Stomach (tissue), 19 donors: ENCODE measurements at places on chromosomes 13 and 19.
A peak's percentile ranks its signal among the peaks of the same experiment; 100 is the strongest.

GRCh38 chr13:43133792-43134191 is 110.4 kb downstream of the DNAJC15 start:
- DNase-seq = no peak
- peaks cover 4% of the 10 kb centered on the region for H3K27me3 ChIP-seq
- no peaks in the 10 kb centered on the region for H3K36me3 ChIP-seq
- no peaks in the 10 kb centered on the region for H3K4me1 ChIP-seq

- no peaks in the 10 kb centered on the region for H3K36me3 ChIP-seq
- no peak for DNase-seq
- H3K4me1 ChIP-seq = peaks cover 5% of the 10 kb centered on the region
- H3K27me3 ChIP-seq = peaks cover 8% of the 10 kb centered on the region
- H3K27ac ChIP-seq = no peak overlapping the region
Observed at GRCh38 chr13:25177012-25177411, 4.9 kb upstream of the AMER2 start.

DNA sequence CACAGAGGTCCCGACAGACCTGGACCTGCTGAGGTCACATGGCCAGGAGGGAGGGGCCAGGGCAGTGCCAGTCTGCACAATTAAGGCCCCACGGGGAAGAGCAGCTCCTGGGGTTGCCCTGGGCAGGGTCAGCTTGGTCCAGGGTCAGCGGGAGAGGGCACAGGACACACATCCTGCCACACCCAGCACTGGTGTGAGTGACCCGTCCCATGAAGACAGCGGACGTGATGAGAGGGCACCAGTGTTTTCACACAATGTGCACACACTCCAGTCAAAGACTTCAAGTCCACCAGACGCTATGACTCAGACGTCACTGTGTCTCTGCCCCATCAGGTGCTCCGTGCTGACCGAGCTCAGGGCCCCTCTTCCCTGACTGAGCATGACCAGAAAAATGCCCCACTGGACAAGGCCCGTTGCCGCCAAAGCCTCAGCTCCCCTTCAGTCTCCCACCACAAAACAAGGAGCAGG is 4.2 kb downstream of the TMEM259 start:
- no peak overlapping the region for H3K4me3 ChIP-seq
- DNase-seq = no peak
- peaks cover 49% of the 10 kb centered on the region for H3K4me1 ChIP-seq
- no peaks in the 10 kb centered on the region for H3K27me3 ChIP-seq

DNA sequence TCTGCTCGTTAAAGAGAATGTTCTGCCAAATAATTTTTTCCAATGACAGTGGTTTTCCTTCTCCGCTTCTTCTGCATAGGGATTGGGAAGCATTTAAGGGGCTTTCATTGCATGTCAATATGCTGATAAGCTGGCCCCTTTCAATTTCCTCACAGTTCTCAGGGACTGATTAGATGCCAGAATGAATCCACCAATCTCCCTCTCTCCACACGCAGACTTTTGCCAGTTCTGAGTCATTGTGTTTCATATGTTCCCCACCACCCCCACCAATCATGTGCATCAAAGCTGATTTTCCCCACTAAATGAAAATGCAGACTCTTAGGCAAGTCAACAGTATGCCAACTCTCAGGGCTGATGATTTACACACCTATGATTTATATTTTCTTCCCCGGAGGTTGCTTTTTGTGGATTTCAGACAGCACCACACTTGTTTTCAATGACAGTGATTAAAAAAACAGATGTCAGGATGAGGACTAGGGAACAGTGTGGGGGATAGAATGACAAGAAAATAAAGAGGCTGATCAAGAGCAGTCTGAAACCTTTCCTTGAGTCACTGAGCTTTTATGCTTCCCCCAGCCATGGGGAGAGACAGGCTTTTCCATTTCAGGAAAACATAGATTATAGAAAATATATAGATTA is 47.9 kb upstream of the C13orf42 start:
- H3K27ac ChIP-seq = no peak overlapping the region
- H3K4me3 ChIP-seq = no peak overlapping the region
- no peaks in the 10 kb centered on the region for H3K27me3 ChIP-seq
- DNase-seq = no peak

DNA sequence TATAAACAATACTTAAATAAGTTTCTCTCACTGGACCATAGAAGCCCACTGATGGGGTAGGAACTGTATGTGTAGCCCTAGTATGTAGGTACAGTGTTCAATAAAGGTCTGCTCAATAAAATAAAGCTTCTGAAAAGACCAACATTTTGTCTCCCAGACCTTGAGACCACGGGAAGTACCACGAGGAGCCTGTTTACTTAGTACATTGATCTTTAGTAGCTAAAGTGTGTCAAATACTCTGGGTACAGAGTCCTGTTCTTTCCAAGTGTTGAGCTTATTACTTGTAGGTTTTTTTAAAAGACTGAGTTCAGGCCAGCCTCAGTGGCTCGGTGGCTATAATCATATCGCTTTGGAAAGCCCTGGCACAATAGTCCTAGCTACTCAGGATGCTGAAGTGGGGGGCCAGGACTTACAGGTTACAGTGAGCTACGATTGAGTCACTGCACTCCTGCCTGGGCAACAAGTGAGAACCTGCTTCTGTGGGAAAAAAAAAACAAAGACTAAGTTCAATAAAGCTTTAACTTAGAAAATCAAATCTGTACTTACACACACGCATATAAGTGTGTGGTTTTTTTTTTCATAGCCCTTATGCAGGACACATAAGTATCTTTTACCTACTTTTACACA is 3.4 kb downstream of the MTRF1 start:
- no peak for DNase-seq
- no peaks in the 10 kb centered on the region for H3K27me3 ChIP-seq
- peaks cover 46% of the 10 kb centered on the region for H3K36me3 ChIP-seq
- no peaks in the 10 kb centered on the region for H3K4me1 ChIP-seq

DNA sequence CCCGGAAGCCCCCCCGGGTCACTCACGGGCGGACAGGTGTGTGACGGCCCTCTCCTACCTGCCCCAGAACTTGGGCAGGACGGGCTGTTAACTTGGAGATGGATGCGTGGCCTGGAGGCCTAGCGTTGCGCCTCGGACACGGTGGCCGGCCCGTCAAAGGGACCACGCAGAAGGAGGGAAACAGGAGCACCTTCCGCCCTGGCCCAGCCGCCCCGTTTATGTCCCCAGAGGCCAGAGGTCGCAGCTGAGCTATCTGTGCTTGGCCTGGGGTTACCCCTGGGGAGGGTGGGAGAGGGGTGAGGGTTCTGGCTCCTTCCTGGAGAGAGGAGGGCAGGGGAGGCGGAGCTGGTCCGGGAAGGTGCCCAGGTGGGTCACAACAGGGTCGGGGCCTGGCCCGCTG is 35.6 kb downstream of the GADD45B start:
- no peak overlapping the region for H3K4me3 ChIP-seq
- no peaks in the 10 kb centered on the region for H3K27me3 ChIP-seq
- H3K36me3 ChIP-seq = no peaks in the 10 kb centered on the region
- no peak overlapping the region for H3K27ac ChIP-seq
- DNase-seq = no peak

DNA sequence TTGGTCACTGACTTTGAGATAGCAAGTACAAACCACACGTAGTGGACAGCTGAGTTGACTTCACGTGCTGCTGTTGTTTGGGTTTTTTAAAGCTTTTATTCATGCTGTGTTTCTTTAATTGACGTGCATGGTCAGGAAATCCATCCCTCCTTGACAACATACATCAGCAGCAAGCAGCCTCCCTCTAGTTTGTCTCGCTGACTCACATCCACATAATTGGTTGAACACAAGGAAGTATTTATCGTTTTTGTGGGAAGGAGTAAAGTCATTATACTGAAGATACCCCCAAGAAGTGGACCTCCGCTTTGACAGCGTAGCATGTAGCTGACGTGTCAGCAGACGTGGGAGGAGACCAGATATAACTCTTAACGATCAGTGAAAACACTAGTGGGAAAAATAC is 355.8 kb downstream of the MYO16 start:
- H3K36me3 ChIP-seq = no peaks in the 10 kb centered on the region
- H3K27ac ChIP-seq = no peak overlapping the region
- H3K4me3 ChIP-seq = no peak overlapping the region
- no peaks in the 10 kb centered on the region for H3K4me1 ChIP-seq
- H3K27me3 ChIP-seq = no peaks in the 10 kb centered on the region
- no peak for DNase-seq

DNA sequence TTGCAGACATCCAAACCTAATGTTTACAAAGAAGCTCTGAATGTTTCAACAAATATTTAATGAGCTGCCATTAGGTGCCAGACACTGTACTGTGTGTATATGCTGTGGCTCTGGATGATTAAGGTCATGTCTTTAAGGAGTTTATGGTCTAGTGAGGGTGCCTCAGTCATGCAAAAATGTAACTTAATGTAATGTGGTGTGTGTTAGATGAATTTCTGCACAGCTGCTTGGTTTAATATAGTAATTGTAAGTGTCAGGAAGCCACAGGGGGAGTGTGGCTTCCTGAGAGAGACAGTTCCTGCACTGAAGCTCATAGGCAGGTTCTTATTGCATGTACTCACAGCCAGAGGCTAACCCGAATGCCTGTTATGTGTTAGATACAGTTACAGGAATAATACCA is 43.3 kb downstream of the SPATA13 start:
- no peaks in the 10 kb centered on the region for H3K27me3 ChIP-seq
- no peaks in the 10 kb centered on the region for H3K36me3 ChIP-seq
- H3K27ac ChIP-seq = no peak overlapping the region
- no peak for DNase-seq

DNA sequence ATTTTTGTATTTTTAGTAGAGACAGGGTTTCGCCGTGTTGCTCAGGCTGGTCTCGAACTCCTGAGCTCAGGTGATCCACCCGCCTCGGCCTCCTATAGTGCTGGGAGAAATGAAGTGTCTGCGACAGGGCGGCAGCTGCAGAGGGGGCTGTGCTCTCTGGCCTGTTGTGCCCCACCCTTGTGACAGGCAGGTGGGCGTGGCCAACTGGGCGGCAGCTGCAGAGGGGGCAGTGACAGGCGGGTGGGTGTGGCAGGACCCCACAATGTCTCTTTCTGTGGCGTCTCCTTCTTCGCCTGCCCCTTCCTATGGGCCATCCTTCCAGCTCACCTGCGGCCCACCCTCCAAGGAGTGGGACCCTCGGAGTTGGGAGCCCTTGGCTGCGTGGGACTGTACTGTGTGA is 11.8 kb downstream of the STK11 start:
- H3K36me3 ChIP-seq = peaks cover 38% of the 10 kb centered on the region
- H3K4me1 ChIP-seq = peaks cover 77% of the 10 kb centered on the region
- DNase-seq = no peak
- H3K27ac ChIP-seq = no peak overlapping the region
- no peaks in the 10 kb centered on the region for H3K27me3 ChIP-seq

DNA sequence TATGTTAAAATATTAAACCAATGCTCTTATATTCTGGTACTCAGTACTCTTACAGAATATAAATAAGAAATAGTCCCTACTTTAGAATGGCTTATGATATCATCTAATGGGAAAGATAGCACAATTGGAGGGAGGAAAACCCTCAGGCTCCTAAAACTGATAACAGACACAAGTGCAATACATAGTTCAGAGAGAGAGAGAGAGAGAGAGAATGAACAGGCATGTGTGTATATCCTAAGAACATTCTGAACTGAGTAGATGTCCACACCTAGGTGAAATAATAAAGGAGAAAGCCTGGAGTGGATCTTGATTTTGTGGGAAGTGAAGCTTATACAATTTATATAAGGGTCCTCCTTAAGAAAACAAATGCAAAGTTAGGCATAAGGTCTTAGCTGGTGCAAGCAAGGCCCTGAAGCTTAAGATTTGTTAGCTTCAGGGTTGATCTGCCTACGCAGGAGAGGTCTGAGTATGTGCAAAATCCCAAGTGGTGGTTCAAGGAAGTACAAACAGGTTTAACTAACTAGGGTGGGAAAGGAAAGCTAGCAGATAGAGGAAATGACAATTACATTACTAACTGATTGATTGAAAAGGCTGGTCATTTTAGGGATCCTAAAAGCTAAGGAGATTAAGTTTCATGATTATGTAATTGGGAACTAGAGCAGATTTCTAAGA is 53.3 kb downstream of the SOX21 start:
- no peak overlapping the region for H3K27ac ChIP-seq
- no peaks in the 10 kb centered on the region for H3K27me3 ChIP-seq
- H3K36me3 ChIP-seq = no peaks in the 10 kb centered on the region

GRCh38 chr13:45120967-45121831 is 889 bp downstream of the GTF2F2 start:
- peak overlapping the region; percentile 81 for H3K27ac ChIP-seq
- DNase-seq = peak; percentile 18
- no peaks in the 10 kb centered on the region for H3K27me3 ChIP-seq

DNA sequence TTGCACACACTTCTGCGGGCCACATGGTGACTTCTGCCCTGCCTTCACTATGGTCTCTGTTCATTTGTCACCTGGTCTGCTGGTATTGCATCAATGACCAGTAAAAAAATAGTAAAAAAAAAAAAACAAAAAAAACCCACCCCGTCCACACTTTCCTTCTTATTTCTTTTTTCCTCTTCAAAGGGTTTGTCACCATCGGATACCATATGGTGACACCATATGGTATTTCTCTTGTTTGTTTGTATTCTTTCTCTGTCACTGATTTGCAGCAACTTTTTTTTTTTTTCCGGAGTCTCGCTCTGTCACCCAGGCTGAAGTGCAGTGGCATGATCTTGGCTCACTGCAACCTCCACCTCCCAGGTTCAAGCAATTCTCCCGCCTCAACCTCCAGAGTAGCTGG is 26.2 kb upstream of the OR7C2 start:
- no peaks in the 10 kb centered on the region for H3K36me3 ChIP-seq
- no peaks in the 10 kb centered on the region for H3K27me3 ChIP-seq
- no peak overlapping the region for H3K27ac ChIP-seq
- DNase-seq = no peak

GRCh38 chr19:15340086-15340485 is 7.7 kb upstream of the BRD4 start:
- no peak overlapping the region for H3K27ac ChIP-seq
- no peaks in the 10 kb centered on the region for H3K27me3 ChIP-seq
- no peaks in the 10 kb centered on the region for H3K4me1 ChIP-seq
- H3K36me3 ChIP-seq = peaks cover 10% of the 10 kb centered on the region
- H3K4me3 ChIP-seq = no peak overlapping the region

- H3K36me3 ChIP-seq = no peaks in the 10 kb centered on the region
- H3K4me1 ChIP-seq = no peaks in the 10 kb centered on the region
- no peak for DNase-seq
- H3K4me3 ChIP-seq = no peak overlapping the region
Observed at GRCh38 chr13:24724714-24725113, 39.3 kb upstream of the RNF17 start.

GRCh38 chr13:20306039-20306438 is 73.9 kb upstream of the GJB6 start:
- H3K4me3 ChIP-seq = no peak overlapping the region
- peaks cover 31% of the 10 kb centered on the region for H3K27me3 ChIP-seq
- no peaks in the 10 kb centered on the region for H3K36me3 ChIP-seq
- DNase-seq = no peak
- H3K27ac ChIP-seq = no peak overlapping the region
- H3K4me1 ChIP-seq = peaks cover 7% of the 10 kb centered on the region

GRCh38 chr13:41005704-41006103 is 13.4 kb downstream of the ELF1 start:
- peaks cover 97% of the 10 kb centered on the region for H3K4me1 ChIP-seq
- no peak for DNase-seq

DNA sequence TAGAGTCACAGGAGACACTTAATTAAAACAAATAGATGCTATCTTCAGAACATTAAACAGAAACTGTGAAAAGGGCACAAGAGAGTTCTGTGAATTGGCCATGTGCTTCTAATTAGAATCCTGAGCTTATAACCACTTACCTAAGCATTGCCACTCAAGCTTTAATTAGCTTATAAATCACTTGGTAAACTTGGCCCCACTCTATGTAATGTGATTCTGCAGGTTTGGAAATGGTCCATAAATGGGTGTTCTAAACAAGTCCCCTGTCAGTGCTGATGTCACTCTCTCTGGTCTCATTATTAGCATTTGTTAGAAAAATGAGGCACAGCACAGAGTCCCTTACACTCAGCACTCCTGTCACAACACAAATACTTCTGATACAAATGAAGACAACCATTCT is 18.0 kb downstream of the ZNF91 start:
- H3K4me1 ChIP-seq = peaks cover 24% of the 10 kb centered on the region
- no peak for DNase-seq
- H3K36me3 ChIP-seq = peaks cover 64% of the 10 kb centered on the region
- no peaks in the 10 kb centered on the region for H3K27me3 ChIP-seq
- H3K4me3 ChIP-seq = no peak overlapping the region
